AG09309 (cell line): ENCODE measurements at places on chromosomes 2 and 18.
A peak's percentile ranks its signal among the peaks of the same experiment; 100 is the strongest.

DNA sequence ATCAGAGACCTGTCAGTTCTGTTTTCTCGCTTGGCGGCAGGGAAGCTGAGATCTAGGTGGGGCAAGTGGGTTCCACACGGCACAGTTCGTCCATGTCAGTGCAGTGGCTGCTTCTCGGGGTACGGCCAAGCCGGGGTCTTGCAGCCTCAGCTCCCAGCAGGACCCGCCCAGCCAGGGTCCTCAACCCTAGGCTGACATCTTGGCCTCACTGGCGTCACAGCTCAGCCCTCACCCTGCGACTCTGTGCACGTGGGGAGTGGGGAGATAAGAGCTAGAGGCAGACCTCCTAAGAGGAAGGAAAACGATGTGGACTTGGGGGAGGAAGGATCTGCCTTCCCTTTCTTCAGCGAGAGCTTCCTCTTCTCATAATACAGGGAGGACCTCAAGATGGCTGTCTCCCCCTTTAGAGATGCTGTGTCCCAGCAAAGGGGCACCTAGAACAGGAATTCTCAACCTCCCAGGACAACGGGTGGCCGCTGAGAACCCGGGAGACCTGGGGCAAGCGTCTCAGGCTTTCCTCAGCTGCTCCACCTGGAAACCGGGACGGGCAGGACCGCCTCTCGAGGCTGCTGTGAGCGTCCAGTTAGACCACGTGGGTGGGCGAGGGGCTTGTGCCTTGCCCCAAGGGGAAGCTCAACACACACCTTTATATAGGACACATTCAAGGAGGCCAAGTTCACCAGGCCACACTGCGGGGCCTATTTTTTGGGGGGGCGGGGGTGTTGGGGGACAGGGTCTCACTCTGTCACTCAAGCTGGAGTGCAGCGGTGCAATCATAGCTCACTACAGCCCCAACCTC is 23.5 kb upstream of the KLF11 start:
- DNase-seq: no peak

DNA sequence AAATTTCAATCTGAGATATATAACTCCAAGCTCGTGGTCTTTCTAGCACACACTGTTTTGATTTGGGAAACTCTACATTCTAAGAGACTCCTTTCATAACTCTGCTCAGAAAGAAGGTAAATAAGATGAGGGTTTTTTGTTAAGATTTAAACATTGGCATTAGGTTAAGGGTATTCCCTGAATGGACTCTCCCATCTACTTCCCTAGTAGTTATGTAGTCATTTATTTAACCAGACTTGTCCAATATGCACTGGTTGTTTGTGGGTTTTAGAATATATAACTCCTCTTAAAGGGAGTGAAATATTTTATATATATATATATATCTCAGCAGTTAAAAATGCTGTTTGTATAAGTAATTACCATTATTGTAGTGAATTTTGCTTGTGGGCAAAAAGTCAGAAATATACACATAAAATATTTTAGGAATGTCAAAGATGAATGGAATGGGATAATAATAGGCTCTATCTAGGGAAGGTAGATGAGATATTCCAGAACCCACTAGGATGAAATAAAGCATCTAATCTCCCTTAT is 61.5 kb upstream of the WDR75 start:
- no peak for DNase-seq

GRCh38 chr2:158144914-158145625 is 43.4 kb downstream of the UPP2 start:
- DNase-seq: no peak

DNA sequence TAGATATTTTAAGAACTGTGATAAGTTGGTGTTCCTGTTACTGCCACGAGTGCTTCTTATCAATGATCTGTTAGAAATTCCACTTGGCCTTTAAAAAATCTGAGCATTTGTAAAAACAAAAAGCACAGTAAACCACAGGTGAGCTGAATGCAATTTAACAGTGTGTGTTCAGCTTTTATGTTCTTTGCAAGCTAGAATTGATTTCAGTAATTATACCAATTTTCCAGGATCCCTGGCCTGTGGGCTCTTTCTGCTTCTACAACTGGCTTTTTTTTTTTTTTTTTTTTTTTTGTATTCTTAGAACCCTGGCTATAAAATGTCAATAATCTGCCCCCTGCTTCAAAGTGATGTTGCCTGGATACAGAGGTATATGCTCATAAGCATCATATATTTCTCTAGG is 548.5 kb upstream of the SLC8A1 start:
- no peak for DNase-seq

DNA sequence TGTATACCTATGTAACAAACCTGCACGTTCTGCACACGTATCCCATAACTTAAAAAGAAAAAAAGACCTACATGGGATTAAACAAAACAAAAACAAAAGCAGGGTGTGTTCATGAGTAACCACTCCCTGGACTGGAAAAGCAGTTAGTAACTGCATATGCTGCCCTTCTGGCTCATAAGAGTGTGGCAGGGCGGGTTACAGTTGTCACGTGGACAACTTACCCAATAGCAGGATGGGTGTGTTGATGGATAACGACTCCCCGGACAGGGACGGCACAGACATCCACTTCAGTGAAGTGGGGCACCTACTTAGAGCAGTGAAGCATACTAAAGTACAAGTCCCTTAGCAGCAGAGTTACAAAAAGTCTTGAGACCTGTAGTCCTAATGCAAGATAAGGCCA is 136.7 kb downstream of the CCBE1 start:
- no peak for DNase-seq

DNA sequence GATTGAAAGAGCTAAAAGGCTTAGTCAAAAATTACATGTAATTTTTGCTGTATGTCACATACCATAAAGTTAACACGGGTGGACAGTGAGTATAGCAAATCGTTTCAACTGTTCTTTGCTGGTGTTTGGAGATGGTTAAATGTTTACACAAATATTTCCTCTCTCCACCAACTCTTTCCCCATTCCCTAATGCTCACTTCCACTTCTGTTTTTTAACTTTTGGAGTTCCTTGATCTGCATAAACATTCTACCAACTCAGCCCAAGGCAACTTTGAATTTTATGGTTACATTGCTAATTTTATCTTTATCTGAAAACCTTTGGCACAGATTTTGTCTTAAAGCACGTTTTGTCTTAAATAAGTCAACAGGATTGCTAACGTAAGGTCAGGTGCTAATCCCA is 1.9 kb upstream of the SPOPL start:
- no peak for DNase-seq

GRCh38 chr2:178484245-178485041 is 4.2 kb downstream of the PLEKHA3 start:
- no peak for DNase-seq

GRCh38 chr2:237706257-237706656 is 78.9 kb downstream of the LRRFIP1 start:
- DNase-seq: no peak

- no peak for DNase-seq
Observed at GRCh38 chr2:100217323-100217722, 74.9 kb upstream of the AFF3 start.

DNA sequence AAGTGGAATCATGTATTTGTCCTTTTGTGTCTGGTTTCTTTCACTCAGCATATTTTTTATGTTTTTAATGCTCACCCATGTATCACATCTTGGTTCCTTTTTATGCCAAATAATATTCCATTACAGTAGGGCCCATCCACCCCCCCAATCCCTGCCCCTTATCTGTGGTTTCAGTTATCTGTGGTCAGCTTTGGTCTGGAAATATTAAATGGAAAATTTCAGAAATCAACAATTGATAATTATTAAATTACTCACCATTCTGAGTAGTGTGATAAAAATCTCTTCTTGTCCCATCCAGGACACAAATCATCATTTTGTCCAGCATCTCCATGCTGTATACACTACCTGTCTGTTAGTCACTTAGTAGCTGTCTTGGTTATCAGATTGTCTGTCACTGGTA is 66.7 kb downstream of the BIRC6 start:
- DNase-seq: no peak

GRCh38 chr2:144659731-144660275 is 139.9 kb upstream of the ZEB2 start:
- DNase-seq: peak; percentile 95

GRCh38 chr2:120743657-120744056 is 8.0 kb downstream of the GLI2 start:
- no peak for DNase-seq

DNA sequence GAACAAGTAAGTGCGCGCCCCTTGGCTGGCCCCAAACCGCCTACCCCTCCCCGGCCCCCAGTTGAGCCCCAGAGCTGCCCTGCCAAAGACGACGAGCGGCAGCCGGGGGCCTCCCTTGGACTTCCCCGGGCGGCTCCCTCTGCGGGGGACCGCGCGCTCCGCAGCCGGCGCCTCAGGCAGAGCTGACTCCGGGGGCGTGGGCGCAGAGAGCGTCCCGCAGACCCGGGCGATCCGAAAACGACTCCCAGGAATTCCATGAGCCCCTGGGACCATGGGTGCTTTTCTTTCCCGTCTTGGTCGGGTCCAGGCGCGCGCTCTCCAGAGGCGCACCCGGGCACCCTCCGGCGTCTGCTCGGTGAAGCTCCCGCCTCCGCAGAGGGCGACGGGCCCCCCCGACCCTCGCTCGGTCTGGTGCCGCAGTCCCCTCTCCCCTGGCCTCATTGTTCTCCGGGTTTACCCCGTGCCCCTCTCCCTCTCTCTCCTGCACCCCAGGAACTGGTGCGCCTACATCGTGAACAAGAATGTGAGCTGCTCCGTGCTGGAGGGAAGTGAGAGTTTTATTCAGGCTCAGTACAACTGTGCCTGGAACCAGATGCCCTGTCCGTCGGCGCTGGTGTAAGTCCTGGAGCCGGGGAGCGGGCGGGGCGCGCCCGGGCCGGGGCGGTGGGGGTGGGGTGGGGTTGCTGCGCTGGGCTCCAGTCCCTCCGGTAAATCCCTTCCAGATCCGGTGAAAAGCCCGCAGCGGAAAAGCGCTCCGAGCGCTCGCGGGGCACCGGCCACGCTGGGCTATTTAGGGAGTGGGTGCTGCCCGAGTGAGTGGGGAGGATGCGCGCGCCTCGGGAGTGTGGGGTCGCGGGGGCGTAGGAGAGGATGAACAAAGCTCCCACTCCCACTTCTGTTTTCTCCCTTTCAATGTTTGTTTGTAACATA is 776 bp downstream of the EMILIN2 start:
- no peak for DNase-seq

GRCh38 chr18:3819961-3820360 is 370.0 kb downstream of the TGIF1 start:
- DNase-seq: no peak

- DNase-seq: no peak
Observed at GRCh38 chr18:79819064-79819967, 21.6 kb downstream of the KCNG2 start.

DNA sequence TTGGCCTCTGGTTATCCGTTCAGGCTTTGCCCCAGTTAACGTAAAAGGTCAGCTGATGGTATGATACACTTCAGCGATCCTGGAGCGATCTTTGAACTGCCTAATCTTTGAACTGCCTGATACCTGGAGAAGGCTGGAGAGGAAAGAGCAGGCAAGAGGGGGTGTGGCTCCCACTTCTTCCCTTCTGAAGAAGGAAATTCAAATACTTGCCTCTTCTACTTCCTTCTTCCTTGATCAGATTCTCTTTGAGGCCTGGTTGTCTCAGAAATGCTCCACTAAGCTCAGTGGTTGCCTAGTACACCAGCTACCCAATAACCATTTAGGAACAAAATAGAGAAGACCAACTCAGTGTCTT is 619 bp downstream of the GALM start:
- no peak for DNase-seq

DNA sequence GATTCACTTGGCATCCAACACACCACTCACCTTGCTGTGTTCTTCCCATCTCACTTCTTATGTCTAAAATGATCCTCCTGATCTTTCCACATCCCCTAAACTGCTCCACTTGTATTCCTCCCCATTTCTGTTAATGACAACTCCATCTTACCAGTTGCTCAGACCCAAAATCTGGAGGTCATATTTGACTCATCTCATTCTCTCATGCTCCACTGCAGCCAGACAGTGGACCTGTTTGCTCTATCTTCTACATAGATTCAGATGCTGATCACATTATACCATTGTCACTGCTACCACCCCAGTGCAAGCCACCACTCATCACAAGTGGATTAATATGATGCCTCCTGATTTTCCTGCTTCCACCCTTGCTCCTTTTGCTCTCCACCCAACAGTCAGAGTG is 7.9 kb upstream of the NABP1 start:
- DNase-seq: no peak

DNA sequence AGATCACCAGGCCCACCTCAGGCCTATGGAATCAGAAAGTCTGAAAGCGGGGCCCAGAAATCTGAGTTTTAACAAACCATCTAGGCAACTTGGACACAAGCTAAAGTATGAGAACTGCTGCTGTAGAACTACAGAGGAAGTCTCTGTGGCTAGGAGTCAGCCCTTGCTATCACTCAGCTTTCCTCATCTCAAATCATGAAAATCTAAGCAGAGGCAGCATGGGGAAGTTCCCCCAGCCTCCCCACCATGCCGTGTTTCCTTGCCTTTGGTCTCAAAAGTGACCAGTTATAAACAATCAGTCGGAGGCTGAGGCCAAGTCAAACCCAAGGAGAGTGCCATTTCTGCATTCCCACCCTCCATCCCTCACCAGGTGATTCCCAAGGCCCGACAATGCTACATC is 404.7 kb downstream of the BCL11A start:
- DNase-seq: no peak

- DNase-seq: no peak
Observed at GRCh38 chr18:64245126-64245861, 96.4 kb upstream of the LINC00305 start.

DNA sequence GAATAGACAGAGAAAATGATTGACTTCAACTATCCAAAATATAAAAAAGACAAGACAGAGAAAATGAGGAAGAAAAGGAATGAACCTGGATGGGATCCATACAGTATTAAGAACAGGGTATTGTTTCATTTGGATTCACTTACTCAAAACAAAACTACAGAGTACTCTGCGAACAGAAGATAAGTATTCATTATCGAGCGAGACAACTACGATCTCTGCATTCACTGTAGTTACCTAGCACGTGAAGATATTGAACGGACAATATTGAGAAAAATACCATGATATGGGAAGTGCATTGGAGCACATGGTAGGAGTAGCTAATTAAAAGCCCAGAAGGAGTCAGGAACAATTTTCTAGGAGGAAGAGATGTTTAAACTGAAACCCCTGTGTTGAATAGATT is 1.0 kb upstream of the ORC2 start:
- no peak for DNase-seq

- DNase-seq: no peak
Observed at GRCh38 chr2:169834401-169834800, 7.1 kb downstream of the UBR3 start.
